ENCODE measurements at places on chromosomes 1 and 21.

DNA sequence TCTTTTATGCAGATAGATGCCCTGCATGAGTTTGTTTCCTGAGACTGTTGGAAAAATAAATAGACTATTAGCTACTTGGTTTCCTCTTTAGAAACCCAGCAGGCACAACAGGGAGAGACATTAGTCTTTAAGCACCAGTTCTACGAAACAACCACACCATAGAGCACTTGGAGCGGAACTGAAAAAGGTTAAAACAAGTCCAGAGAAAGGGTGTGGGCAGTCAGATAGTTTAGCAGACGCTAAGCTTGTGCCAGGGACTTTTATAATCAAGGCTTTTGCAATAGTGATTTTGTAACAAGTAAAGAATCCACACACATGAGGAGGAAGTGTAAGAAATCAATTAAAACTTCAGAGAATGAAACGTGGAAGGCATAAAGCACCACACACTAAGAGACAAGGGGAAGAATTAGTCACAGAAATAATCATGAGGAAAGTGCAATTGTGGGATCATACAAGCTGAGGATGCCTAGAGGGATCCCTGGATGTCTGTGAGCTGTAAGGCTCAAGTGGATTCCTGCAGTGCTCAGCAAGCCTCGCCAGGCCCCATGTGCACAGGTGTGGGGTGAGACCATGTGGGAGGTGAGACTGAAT lies 37.8 kb upstream of the TLR5 start:
- DNase-seq, result no peak

DNA sequence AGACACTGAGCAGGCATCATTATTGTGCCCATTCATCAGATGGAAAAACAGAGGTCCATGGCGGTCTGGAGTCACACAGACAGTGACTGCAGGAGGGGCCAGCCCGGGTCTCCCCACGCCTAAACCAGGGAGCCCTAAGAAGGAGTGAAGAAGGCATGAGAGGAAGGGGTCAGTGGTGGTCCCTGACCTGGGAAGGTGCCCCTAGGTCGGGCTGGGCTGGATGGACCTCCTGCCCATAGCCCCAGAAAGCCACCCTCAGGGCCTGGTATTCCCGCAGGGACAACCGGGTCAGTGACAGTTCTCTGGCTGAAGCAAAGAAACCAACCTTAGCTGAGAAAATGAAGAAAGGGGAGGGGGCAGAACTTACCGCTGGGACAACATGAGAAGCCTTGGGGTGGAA lies 163.4 kb upstream of the C1orf174 start:
- no peak for DNase-seq

DNA sequence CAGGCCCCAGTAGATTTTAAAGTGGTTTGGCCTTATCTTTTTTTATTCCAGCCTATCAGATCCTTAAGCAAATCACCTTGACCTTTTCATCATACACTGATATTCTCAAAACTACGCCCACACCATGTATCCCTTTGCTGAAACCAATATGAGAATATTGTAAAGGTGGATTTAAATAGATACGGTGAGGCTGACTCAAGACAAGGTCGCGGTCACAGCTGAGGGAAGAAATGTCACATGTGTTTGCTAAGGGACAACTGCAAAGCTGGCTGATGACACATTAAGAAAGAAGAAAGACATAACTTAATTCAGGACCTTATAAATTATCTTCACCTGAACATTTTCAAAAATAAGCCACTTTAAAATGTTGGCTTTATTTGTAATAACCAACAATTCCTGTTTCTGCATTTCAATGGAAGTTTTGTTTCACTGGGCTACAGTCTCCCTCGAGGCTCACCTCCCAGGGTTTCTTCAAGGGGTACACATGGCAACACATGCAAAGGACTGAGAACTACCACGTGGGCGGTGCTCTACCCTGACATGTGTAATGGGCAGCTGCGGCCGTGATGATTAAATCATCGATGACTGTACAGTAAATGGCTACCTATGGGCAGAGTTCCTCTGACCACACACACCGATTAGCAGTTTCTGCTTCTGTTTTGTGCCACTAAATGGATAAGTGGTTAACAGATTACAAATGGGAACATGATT lies 189.5 kb downstream of the SIPA1L2 start:
- no peak for DNase-seq

DNA sequence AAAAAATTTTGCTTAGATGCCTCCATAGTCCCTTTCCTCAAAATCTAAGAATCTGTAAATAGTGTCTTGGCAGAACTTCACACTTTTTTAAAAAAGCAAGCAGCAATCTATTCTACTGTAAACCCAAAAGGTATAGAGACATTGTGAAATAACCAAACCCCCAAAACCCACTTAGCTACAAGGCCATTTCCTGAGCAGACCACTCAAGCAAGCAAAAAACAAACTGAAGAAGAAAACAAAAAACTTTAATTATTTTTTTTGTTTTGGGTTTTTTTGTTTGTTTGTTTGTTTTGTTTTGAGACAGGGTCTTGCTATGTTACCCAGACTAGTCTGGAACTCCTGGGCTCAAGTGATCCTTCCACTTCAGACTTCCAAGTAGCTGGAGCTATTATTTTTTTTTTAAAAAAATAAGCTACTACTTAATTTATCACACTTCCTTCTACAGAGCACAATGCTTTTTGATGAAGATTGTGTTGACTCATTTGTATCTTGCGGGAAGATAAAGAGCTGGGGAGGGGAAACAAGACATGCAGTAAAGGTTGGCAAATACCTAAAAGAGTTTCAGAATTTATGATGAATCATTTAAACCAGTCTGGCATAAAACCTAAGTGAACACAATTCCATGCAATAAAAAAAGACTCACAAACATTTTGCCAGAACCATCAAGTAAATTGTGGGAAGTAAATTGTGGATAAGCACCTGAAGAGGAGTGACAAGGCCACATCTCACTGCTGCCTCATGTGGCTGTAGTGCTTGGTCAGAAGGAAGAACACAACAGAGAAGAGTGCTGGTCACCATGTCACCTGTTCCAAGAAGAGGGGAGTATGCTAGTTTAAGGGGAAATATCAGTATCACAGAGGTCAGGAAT lies 2.7 kb upstream of the PTPN22 start:
- no peak for DNase-seq

DNA sequence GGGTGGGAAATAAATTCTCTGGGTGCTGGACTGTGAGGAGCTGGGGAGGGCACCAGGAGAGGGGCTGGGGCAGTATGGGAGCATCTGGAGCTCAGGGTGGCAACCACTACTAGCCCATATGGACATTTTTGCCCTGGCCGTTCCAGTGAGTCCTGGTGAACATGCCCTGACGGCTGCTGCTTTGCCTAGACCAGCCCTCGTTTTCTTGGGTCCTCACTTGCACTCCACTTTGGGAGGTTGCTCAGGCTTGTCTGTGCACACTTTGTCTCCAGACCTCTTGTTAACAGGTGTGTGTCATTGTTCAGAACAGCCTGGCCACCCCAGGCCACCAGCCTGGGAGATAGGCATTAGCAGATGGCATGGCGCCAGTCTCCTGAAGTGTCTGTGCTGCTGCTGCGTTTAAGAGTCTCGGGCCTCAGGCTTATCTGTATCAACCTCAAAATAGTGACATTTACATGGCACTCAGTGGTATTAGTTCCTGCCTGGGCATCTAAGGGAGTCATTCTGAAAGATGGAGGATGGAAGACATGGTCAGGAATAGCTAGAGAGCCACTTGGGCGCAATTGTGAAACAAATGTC lies 190.5 kb downstream of the PTPRU start:
- DNase-seq, result no peak

GRCh38 chr1:31739346-31739745 lies 24.8 kb downstream of the ADGRB2 start:
- DNase-seq, result no peak

DNA sequence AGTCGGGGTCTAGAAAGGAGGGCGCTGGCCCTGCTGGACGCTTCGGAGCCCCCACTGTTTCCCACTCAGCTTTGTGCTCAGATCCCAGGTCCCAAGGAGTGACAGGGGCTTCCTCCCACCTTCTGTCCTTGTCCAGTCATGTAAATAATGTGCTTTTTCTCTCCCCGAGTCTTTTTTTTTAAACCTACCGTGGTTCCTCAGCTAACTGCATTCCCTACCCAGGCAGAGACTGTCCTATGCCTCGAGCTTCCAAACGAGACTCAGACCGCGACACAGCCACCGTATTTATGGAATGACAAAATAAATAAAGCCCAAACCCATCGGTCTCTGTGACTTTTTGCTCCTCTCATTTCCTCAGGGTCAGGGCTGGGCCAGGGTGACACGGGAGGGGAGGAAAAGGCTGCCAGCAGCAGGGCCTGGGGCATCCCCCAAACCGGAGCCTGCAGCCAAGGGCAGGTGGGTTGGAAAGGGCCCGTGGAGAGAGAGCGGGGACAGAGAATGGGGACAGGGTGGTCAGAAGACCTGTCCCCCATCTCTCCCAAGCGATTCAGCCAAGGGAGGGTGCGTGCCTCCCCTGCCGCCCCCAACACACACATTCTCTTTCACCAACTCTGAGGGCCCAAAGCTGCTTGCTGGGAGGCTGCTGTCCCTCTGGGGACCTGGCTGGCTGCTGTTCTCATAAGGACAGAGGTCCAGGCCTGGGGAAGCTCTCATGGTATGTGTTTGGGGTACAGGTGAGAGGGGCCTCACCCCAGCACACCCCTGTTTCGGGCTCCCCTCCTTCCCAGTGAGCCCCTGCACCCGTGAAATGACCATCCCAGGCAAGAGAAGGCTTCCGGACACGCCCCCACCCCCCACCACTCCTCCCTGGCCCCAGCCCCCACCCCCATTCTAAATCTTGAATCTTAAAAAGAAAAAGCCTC lies 55.4 kb downstream of the KCNAB2 start:
- DNase-seq, result no peak

DNA sequence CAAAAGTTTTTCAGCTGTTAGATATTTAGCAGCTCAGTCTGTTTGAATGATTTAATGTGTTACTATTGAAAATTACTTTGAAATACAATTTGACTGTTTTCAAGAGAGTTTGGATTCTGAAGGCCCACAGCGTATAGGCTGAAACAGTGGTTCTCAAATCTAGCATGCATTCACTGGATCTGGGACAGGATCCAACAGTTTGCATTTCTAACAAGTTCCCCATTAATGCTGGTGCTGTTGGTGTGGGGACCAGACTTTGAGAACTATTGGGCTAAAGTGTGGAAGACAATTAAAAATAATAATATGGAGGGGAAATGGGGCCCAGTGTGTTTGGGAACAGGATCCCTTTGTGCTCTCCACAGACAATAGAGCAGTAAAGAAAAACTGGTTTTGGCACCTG lies 31.9 kb downstream of the ITSN1 start:
- no peak for DNase-seq

DNA sequence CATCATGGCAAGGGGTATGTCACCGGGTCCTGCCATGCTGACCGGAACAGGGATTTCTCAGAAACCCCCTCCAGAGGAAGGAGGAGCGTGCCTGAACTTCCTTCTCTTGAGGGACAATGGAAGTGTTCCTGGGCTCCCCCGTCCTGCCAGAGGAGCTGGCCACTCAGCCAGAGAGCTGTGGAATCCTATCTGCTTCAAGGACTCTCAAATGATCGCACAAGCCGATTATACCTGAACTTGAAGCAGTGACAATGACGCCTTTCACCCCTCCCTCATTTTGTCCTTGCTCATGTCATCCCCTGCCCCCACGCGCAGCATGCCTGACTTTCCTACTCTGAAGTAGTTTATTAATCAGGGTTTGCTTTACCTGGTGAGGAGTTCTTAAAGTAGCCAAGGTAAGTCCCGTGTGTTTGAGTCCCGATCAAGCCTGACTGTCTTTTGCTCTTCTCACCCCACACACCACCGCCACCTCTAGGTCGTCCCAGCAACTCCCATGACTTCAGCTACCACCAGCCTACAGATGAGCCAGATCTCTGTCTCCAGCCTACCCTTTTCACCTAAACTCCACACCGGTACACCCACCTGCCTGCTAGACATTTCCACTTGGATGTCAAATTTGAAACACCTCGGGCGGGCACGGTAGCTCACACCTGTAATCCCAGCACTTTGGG lies 25.0 kb upstream of the PRELP start:
- no peak for DNase-seq

GRCh38 chr1:38241594-38242334 lies 195.2 kb upstream of the POU3F1 start:
- no peak for DNase-seq

- DNase-seq, result no peak
Measured at GRCh38 chr1:155082301-155083051, 3.8 kb downstream of the EFNA3 start.

DNA sequence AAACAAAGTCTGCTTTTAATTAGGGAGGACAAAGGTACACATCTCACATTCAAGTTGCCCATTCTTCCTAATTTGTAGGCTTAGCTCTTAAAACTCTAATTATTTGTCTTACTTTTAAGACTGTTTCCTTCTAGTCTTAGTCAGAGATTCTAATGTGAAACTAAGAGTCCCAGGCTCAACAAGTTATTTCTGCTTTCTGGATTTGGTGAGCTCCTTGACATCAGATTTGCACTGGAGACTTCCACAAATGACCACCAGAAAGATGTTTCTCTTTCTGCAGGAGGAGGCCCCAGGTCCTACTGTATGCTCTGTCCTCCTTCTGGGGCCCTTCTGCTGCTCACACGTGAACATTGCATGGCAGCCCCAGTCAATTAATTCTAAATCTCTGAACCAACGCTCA lies 194.2 kb upstream of the JUN start:
- no peak for DNase-seq

DNA sequence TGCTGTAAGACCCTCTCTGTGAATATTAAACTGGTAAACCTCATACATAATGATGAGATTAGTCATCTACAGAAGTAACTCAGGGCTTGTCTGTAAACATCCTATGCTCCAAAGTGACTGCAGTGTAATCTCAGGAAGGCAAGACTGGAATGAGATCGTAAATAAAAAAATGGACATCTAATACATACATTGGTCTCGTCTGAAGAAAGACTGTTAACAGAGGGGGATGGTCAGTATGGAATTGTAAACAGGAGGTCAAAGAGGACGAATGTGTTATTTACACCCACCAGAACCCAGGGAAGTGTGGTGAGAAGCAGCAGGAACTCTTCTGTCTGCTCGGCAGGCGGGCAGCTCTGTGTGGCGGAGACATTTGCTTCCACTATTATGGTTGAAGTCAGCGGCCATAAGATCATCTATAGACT lies 51.4 kb downstream of the DISC1 start:
- DNase-seq, result no peak

GRCh38 chr1:241411776-241412338 lies 54.9 kb upstream of the RGS7 start:
- DNase-seq, result no peak
